Mesothelial cell of epicardium (in vitro differentiated cells): ENCODE measurements at places on chromosomes 3 and 15.

DNA sequence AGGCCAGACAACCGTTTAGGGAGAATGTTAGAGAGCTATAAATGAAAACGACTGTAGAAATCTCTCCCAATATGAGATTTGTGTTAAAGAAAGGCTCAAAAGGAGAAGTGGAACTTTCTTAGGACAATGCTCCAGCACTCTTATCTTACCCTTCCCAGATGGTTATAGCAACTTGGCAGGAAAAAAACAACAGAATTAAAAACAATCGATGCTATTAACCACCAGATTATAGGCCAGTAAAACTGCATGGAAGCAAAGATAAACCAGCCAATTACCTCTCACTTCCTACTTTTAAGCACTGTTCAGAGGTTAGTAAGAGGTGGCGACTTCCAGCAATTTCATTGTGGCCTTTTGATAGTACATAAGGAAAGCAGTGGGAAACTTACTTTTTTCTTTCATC lies 72.9 kb downstream of the TMCC1 start:
- H3K36me3 ChIP-seq = peaks cover 14% of the 10 kb centered on the region
- no peaks in the 10 kb centered on the region for H3K27me3 ChIP-seq
- no peak for DNase-seq
- H3K4me1 ChIP-seq = no peaks in the 10 kb centered on the region

DNA sequence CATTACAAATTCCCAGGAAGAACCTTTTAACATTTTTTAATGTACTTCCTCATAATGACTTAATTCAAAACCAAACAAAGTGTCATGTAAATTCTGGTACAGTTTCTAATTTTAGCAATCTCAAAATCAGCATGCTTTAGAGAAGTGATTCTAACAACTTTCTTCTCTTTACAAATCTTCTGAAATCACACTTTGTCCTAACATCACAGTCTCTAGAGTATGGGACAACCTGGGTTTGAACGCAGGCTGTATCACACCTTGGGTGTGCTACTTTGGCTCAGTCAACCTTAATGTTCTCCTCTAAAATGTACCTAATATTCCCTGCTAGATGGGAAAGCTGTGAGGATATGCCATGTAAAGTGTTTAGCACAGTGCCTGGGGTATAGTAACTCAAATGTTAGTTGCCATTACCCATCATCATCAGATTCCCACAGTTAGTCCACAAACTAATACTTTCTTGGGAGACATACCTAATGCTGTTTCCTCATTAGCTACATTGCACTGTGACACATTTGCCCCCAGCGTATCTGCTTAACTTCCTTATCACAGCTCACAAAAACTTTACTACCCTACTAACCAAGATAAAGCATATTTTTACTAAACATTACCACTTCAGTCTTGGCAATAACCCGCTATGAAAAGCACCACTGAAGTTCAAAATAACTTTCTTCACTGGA lies 3.1 kb downstream of the TSPAN3 start:
- peaks cover 2% of the 10 kb centered on the region for H3K36me3 ChIP-seq
- H3K27me3 ChIP-seq = no peaks in the 10 kb centered on the region
- DNase-seq = no peak
- peaks cover 57% of the 10 kb centered on the region for H3K4me1 ChIP-seq

- no peaks in the 10 kb centered on the region for H3K36me3 ChIP-seq
- H3K4me3 ChIP-seq = no peak overlapping the region
- no peak overlapping the region for H3K27ac ChIP-seq
These were observed 2.4 kb upstream of the ADGRG7 start for GRCh38 chr3:100606894-100607512.

- H3K36me3 ChIP-seq = no peaks in the 10 kb centered on the region
- no peak overlapping the region for H3K27ac ChIP-seq
- H3K27me3 ChIP-seq = peaks cover 2% of the 10 kb centered on the region
- no peak for DNase-seq
These were observed 192.5 kb upstream of the TSC22D2 start for GRCh38 chr3:150215616-150216015.

- H3K27ac ChIP-seq = peak overlapping the region; percentile 70
- no peaks in the 10 kb centered on the region for H3K27me3 ChIP-seq
- no peak for DNase-seq
- no peaks in the 10 kb centered on the region for H3K36me3 ChIP-seq
- no peak overlapping the region for H3K4me3 ChIP-seq
These were observed 10.3 kb downstream of the TM4SF1 start for GRCh38 chr3:149366941-149367840.
